ENCODE measurements at places on chromosomes 7 and 10.

DNA sequence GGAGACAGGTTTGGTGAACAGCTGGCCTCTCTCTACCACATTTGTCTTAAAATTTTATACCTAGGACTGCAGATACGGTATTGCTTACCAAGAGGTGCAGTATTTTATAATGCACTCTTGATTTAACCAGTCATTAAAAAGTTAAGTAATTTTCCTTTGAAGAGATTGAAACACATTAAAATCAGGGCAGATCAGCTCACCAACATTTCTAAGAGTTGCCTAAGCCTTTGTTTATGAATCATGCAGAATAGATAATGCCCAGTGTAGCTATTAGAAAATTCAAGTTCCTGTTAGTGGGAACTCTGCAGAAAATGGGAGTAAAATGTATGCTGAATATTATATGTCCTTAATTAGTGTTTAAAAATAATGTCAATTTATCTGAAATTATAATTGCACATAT is 140.2 kb upstream of the PRPS1L1 start:
- DNase-seq, result no peak

DNA sequence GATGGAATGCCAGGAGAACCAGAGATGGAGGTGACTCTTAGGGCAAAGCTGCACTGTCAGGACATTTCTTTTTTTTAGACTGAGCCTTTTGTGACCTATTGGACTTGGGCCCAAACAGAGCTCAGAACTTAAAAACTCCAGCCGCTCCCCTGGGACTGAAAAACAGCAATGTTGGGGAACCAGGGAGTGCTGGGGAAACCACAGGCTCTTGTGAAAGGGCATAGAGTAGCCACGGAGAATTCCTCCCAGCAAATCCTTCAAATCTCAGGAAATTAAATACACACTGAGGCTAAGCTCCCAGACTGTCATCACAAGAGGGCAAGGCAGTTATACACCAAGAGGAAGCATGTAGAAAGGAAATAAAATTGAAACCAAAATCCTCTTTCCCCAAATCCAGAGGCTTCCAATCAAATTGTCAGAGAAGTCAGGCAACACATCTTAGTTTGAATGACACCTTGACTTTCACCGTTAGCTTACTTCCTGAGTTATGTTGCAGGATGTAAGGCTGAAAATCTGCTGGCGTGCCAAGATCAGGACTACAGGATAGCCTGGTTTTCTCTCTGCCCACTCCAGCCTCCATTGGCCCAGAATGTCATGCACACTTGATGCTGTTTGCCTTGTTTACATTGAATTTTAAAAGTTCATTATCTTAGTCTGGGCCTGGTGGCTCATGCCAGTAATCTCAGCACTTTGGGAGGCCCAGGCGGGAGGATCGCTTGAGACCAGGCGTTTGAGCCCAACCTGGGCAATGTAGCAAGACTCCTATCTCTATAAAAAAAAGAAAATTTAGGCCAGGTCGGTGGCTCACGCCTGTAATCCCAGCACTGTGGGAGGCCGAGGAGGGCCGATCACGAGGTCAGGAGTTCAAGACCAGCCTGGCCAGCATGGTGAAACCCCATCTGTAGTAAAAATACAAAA is 2.6 kb upstream of the RFC2 start:
- peak; percentile 98 for DNase-seq

DNA sequence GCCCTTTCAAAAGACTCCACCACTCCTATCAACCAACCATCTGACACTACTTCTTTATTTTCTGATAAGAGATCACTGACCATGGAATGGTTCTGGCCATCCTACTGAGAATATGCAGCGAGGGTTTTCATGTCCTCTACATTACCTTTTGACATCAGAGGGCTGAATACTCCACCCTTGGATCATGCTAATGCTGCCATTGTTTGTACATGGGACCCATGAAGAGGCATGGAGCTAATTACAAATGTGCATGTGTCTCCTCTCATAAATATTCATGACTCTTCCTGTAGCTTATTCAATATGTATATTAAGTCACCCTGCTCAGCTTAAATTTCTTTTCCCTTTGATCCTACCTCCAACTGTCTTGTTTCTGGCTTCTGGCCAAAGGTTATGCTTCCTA is 1065.8 kb upstream of the GHITM start:
- no peak for DNase-seq

GRCh38 chr10:72037266-72037665 is 51.1 kb downstream of the SPOCK2 start:
- no peak for DNase-seq

DNA sequence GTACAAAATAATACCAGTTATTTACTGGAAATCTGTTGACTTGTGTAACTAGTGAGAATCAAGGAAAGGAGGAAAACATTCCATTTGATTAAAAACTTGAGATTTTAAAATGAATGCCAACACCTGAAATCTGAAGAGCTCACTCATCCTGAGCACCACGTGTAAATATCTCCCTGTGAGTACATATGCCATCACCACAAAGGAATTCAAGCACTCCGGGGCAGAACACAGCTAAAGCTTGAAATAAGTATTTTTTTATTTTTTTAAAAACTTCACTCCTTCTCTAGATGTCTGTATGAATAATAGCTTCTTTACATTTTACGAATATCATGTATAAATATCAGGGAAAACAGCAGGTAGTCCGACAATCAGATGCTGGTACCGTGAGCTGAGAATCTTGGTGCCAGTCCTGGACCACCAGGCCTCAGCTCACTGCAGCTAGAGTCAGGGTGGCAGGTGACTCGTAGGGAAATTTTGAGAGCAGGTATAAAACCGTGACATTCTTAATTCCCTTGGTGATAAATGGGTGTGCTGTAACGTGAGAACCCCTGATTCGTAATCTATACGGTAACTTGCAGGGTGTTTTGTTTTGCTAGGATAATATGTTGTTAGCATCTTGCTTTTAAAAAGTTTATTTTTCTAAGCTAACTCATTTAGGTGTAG is 12.7 kb downstream of the LMTK2 start:
- peak; percentile 45 for DNase-seq

DNA sequence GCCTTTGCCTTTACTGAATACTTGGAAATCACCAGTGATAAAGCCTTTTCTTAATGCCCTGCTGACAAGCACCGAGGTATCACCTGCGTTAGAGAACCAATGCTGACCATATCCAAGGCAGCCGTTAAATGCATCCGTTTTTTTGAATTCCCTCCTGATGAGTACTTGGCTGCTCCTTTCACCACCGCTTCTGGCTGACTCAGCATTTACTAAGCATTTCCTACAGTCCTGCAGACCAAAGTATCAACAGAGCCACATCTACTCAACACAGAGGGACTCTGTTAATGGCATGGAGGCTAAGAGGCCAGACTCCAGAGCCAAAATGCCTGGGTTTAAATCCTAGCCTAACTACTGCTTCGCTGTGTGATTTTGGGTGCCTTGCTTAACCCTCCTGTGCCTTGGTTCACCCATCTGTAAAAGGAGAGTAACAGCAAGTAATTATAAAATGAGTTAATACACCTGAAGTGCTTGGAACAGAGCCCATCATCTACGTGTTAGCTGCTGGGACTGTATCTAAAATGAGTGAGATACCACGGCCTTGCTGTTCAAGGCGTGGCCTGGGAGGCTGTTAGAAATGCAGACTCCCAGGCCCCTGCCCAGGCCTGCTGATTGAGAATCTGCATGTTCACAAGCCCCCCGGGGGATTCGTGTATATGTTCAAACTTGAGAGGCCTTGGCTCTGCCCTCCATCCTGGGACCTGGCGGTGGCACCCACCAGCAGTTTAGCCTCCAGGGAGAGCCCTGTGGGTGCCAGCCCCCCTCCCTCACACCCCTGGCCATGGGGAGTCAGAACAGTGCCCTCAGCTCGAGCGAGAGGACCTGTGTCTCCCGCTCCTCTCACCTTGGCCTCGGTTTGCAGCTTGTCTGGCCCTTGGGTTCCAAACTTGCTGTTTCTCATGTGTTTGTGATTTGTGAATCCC is 30.8 kb upstream of the EFCAB10 start:
- no peak for DNase-seq

- no peak for DNase-seq
Observed at GRCh38 chr10:85492684-85493083, 873.9 kb downstream of the GRID1 start.

- peak; percentile 13 for DNase-seq
Observed at GRCh38 chr10:14562218-14563075, 212.2 kb downstream of the FAM107B start.
